ENCODE measurements at places on chromosomes 3 and 15. TPM values are rescaled to one million over a fixed set of nuclear protein-coding genes. Genes with fewer than 3 reads are reported as not detected.

Gene LIPC
- 2.5 TPM for total RNA-seq

GRCh38 chr15:40246496-40247280 lies 7.8 kb downstream of the PAK6 start:
- no peak for DNase-seq

DNA sequence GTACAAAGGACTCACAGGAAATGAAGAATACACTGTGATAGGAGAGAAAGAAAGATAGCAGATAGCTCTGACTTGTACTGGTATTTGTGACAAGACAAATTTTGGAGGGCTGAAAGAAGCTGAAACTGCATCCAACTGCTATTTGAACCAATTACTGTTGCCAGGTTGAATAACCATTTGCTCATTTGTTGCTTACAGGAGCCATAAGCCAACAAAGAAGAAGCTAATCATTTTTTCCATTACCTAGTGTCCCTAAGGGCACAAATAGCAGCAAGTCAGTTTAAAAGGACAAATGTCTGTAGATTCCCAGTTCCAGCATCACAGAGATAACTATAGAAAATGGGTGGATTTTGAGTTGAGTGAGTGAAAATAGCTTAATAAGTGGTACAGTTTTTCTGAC lies 376.9 kb upstream of the ARPP21 start:
- no peak for DNase-seq

DNA sequence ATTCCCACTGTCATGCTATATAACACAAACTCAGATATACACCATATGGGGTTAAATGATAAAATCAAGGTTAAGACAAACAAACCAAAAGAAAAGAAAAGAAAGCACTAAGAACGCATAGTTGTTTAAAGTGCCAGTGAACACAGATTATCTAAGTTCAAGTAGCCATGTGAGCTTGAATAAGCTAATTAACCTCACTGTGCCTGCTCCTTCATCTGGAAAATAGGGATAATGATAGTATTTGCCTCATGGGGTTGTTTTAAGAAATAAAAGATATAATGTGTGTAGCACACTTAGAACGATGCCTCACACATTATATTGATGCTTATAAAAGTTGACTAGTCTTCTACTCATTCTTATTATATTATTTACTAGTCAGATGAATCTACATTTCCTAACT lies 72.6 kb upstream of the IL12A start:
- no peak for DNase-seq

DNA sequence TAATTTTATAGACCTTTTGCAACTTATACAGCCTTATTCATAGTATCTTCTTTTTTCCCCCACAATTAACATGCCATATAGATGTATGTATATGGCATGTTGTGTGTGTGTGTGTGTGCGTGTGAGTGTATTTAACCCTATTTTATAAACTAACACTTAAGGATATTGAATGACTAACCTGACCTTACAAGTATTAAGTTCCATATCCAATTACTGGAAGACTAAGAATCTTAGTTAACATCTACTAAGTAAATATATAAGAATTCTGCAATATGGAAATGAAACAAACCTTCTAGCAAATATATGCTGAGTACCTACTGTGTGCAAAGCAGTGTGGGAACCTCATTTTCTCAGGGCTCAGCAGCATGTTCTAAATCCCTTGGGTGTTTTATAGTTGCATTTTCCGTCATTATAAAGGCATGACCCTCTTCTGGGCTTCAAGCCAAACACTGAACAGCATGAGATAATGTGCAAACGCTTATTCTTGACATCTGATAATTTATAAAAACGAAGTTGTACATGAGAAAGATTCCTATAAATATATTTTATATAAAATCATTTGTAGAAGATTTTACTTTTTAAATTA lies 105.5 kb downstream of the NLGN1 start:
- no peak for DNase-seq
